ENCODE measurements at places on chromosomes 7 and 10. TPM values are rescaled to one million over a fixed set of nuclear protein-coding genes. Genes with fewer than 3 reads are reported as not detected.

The IGF2BP3 gene
- total RNA-seq: 2.0 TPM

The CYP2C19 gene
- not detected for total RNA-seq

The MMP21 gene
- not detected for total RNA-seq

The NAT16 gene
- not detected for total RNA-seq

The VSIR gene
- 117 TPM for total RNA-seq

The SNCG gene
- 25.0 TPM for total RNA-seq

The PNLIPRP2 gene
- not detected for total RNA-seq

The BZW2 gene
- 24.6 TPM for total RNA-seq

The BTBD16 gene
- 0.62 TPM for total RNA-seq

The TRIM74 gene
- 1.1 TPM for total RNA-seq

The ADGRA1 gene
- total RNA-seq: 0.38 TPM

The OR2A5 gene
- not detected for total RNA-seq

The PFKFB3 gene
- 78.5 TPM for total RNA-seq

The PHYHIPL gene
- not detected for total RNA-seq

The VWDE gene
- total RNA-seq: 0.53 TPM

The ANKRD7 gene
- total RNA-seq: not detected

The SPDYE1 gene
- total RNA-seq: not detected

The FXYD4 gene
- not detected for total RNA-seq

The CADPS2 gene
- 41.1 TPM for total RNA-seq

The ELMO1 gene
- total RNA-seq: 60.1 TPM

The FEZF1 gene
- not detected for total RNA-seq

The DEPP1 gene
- 108 TPM for total RNA-seq

All from lower lobe of right lung (tissue), 2 donors.